ENCODE measurements at places on chromosomes 11 and 22.

DNA sequence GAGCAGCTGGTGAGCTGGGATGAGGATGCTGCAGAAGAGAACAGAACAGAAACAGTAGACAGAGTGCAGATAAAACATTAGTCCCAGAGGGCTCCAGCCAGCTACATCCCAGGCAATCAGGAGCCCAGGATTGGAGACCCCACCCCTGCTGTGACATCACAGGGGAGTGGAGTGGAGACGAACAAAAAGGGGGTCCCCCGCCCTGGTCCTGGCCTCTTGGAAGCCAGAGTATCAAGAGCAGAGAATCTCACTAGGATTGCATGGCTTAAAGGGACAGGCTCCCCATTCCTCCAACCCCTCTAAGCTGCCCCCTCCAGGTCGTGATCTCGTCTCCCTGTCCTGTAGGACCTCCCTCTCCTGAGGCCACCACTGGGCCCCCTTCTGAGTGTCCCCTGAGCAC is at the start of gene P2RX3:
Gene P2RX3, plus strand, starts transcription at position 211 of the 400 bp plus-strand sequence. CDS start 199 bp downstream, outside the sequence.
- DNase-seq, result no peak

GRCh38 chr11:2256951-2257700 is 13.3 kb downstream of the ASCL2 start:
- DNase-seq, result no peak

DNA sequence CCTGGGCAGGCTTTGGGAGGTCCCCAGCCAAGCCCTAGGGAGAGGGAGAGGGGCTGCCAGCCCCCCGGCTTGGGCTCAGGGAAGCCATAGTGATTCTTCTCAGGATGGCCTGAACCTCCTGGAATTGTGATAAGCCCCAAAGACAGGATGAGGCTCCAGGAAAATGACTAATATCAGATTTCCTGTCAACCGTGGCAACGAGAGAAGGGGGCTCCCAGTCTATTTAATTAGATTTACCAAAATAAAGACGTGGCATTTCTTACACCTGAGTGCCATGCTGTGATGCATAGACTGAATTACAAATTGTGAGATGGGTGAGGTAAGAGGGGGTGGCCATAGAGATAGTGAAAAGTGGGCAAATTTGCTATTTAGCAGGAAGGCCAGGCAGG is 20.4 kb downstream of the SERPINH1 start:
- DNase-seq, result no peak

GRCh38 chr11:64264371-64264852 is 13.1 kb downstream of the PLCB3 start:
- DNase-seq, result no peak

- DNase-seq, result no peak
Observed at GRCh38 chr22:50218153-50218995, 17.6 kb downstream of the SELENOO start.
